ENCODE measurements at places on chromosomes 16 and 17.

- no peak for DNase-seq
Observed at GRCh38 chr17:82092094-82092586, 5.9 kb downstream of the FASN start.

GRCh38 chr16:10868596-10869469 lies 8.2 kb upstream of the CIITA start:
- DNase-seq: no peak

DNA sequence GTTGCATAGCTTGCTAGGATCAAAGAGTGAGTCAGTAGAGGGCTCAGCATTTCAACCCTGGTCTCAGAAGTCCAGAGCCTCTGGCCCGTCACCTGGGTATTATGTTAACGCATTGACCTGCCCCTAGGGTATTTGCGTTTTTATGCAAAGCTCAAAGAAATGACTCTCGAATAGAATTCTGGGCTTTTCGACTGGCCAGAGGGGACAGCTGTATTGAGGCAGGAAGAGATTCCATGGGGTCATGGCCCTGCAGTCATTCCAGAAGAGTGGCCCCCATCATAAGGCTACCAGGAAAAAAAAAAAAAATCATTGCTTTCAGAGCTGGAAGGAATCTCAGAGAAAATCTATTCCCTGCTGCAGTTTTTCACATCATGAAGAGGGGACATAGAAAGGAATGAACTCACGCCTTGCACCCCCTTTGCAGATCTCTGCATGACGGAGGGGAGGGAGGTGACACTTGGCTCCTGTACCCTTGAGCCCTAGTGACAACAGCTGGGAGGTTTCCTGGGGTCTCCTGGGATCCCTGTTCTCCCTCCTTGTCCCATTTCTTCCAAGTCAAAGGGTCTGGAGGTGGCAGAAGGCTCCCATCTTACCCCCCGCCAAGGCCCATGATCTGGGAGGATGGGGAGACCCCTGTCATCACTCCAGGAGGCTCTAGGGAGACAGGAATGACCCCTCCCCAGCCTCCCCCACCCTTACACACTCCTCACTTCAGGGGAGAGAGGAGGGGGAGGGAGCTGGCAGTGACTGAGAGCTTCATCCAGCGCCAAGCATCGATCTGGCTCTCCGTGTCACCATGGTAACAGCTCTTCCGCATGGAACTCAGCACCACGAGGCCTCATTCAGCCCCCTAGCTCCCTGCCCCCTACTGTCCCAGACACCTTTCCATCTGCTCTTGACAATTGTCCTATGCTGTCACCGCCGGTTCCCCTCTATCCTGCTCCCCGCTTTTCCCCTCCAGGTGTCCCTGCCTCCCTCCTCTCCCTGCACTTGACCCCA lies 35.8 kb downstream of the GP2 start:
- no peak for DNase-seq

DNA sequence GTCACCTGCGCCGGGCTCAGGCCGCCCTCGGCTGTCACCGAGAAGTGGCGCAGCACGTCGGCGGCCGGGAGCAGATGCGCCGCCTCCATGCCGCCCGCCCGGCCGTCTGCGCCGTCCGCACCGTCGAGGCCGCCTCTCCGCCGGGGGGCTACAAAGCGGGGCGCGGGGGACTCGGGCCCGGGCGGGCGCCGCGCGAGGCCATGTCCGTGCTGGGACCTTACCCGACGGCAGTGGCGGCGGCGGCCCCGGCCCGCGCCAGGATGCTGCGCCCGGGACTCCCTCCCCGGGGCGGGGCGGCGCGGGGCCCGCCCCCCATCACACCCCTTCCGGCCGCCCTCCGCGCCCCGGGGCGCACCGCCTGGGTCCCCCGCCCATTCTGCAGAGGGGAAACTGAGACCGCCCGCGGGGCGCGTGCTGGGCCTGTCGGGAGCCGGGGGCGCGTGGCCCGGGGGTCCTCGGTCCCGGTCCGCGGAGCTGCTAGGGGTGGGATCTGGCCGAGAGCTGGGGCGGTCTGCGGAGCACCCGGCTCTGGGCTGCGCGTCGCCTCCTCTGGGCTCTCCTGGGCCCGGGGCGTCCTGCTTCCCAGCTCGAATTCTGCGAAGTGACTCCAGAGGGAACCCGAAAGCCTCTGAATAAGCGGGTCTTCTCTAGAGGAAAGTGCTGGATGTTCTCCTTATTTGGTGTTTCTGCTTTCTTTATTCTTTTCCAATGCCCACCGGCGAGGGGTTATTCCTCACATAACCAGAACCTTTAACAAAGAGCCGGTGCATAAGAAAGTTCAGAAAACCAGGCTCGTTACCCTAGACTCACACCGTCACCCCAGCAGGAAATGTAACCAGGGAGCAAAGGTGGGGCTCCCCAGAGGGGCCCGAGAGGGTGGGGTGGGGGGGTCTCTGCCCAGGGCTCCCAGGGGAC lies at the start of gene ATP2A3:
Gene ATP2A3, minus strand, starts transcription at position 235 of the 915 bp plus-strand sequence. Its CDS starts 146 bp downstream, at position 89.
- no peak for DNase-seq

DNA sequence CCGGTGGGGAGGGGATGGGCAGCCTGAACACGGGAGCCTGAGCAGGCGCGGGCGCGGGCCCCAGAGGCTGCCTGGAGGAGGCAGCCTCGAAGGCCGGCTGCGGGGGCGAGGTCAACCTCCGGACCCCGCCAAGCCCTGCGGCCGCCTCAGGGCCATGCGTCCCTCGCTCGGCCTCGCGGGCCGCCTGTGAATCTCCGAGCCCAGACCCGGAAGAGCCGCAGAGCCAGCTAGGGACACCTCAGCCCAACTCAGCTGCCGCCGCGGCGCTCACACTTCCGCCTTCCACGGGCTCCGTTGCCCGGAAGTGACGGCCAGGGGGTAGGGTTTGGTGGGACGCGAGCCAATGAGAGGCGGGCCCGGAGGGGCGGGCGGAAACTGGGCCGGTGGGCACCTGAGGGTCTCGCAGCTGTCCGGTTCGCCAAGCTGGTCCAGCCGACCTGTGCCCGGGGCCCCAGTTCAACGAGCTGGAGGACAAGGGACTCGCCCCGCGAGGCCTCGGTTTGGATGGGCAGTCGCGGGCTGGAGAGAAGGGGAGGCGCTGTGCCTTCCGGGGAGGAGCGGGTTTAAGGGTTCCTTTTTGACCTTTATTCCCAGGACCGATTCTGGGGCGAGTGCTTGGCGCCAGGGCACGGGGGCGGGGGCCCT lies at the start of gene SLC38A10:
Gene SLC38A10, minus strand, starts transcription at position 277 of the 645 bp plus-strand sequence. CDS start 386 bp downstream, outside the sequence.
- peak; percentile 73 for DNase-seq

GRCh38 chr16:86994651-86995171 lies 322.5 kb downstream of the C16orf95 start:
- no peak for DNase-seq

GRCh38 chr17:28744972-28745785 lies 1.4 kb downstream of the TRAF4 start:
- no peak for DNase-seq

DNA sequence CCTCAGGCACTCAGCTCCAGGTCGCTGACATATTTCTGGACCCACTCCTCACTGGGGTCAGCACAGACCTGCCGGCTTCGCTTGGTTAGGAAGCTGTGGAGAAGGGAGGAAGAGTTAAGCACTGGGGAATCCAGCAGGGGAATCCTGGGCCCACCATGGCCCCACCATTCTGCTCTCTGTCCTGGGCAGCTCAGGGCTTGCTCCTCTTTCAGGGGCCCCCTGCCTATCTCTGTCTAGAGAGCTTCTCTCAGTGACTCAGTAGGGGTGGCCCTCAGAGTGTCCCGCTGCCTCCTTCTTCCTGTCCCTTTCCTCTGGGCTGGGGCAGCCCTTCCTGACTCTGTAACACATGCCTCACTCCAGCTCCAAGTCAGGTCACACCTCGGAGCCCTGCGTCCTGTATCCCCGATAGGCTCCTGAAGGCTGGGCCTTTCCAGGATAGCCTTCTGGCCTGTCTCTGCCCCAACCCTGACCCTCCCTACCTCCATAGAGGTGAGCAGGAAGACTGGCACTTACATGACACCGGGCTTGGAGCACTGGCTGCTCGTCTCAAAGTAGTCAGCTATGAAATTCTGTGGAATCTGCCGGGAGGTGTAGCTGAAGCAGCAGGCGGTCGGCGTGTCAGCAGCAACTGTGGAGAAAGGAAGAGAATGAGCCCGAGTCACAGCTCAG lies 1.1 kb downstream of the CCL3 start:
- DNase-seq: no peak

DNA sequence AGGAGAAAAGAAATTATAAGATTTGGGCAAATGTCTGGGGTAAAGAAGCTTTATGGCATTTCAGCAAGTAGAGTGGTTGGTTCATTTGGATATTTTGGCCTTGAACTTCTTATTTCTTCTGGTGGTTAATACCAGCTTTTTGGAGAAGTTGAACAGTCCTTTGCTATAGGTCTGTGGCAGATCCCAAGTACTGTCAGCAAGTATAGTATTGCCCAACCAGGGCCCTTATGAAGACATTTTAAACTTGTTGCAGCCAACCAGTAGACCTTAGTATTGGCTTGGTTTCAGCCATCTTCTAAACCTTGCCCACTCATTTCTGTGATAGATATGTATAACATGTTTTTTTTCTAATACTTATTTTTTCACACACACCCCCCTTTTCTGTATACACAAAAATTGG lies 2.2 kb downstream of the SP2 start:
- DNase-seq: no peak

DNA sequence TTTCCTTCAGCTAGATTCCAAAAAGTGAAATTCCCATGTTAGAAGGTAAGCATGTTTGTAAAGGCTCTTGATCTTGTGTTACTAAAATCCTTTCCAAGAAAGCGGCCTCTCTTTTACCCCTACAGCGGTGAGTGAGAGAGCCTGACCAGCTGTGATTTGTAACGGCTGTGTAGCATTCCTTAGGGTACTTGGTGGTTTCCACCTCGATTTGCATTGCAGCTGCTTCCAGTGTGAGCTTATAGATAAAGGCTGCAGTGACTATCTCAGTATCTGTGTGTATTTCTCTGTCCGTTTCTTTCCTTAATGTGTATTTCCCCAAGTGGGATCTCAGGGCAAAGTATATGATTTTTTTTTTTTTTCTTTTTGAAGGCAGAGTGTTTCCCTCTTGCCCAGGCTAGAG lies 169.4 kb downstream of the SNX29 start:
- no peak for DNase-seq

GRCh38 chr16:48054881-48055601 lies 100.8 kb downstream of the ABCC12 start:
- DNase-seq: peak; percentile 35

DNA sequence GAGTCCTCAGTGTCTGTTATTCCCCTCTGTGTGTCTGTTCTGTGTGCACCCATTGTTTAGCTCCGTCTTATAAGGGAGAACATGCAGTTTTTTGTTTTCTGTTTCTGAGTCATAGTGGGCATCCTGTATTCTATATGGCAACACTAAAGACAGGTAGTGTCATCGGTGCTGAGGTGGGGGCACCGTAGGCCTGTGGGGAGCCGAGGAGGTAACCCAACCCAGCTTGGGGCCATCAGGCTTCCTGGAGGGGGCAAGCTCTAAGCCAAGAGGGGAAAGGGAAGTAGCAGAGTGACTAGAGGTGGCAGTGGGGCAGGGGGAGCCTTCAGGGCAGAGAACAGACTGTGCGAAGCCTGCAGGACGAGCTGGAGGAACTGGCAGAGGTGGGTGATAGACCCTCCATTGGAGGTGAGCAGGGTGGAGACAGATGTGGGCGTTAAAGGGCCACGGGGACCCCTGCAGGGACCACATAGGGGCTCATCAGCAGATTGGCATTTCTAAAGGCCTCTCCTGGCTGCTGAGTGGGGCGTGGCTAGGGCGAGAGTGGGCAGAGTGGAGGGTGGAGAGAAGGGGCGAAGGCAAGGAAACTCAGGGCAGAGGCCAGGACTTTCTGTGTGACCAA lies 36.5 kb downstream of the CPNE2 start:
- DNase-seq: no peak

DNA sequence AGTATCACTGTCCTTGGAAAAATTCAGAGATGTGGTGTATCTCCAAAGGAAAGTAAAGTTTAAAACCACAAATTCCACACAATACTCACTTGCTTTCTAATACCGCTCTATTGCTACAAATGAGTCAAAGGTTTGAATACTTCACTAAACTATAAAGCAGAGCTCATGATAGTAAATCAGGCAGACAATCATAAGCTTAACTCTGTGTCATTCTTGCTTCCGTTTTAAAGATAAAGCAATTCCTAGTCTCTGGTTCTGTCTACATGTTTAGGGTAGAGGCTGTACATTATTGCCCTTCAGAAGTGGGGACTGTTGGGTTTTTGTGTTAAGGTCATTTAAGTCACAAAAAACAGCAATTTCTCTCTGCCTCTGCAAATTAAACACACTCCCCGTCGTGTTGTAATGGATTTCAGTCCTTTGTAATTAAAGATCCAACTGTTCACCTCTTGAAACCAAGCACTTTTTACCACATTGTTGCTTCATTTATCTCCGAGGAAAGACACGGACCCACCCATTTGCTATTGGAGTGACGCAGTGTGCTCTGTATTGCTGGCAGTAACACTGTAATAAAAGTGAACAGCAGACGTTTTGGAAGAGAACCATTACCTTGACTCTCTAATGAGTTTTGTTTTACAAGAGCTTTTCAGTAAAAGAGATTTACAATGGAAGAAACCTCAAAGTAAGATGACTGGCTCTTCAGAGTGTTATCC lies 83.1 kb upstream of the CNTNAP4 start:
- DNase-seq: no peak

GRCh38 chr16:20001856-20002707 lies 71.6 kb downstream of the GPR139 start:
- no peak for DNase-seq

- no peak for DNase-seq
Observed at GRCh38 chr17:48597778-48598631, 4.4 kb upstream of the HOXB5 start.

DNA sequence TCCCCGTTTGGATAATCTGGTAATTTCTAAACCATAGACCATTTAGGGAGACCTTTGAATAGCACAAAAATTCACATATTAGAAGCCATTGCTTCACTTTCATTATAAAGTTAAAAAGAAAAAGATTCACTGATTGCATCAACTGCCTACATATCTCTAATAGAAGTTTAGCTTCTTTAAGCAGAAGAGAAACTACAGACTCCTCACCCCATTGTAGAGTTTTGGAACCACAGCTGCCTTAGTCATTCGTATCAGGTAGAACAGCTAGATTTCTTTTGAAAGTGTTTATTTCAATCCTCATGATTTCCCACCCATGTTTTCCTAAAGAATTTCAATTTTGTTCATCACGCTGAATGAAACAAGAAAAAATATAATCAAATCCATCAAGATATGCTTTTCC lies 144.8 kb downstream of the CDH8 start:
- no peak for DNase-seq

- no peak for DNase-seq
Observed at GRCh38 chr17:47959825-47960655, 2.4 kb upstream of the PRR15L start.
